ENCODE measurements at places on chromosomes 11 and 22.
A peak's percentile ranks its signal among the peaks of the same experiment; 100 is the strongest.

GRCh38 chr11:84685976-84686375 is 941.2 kb downstream of the DLG2 start:
- no peak for DNase-seq

GRCh38 chr11:75330291-75330690 is 21.2 kb downstream of the ARRB1 start:
- no peak for DNase-seq

DNA sequence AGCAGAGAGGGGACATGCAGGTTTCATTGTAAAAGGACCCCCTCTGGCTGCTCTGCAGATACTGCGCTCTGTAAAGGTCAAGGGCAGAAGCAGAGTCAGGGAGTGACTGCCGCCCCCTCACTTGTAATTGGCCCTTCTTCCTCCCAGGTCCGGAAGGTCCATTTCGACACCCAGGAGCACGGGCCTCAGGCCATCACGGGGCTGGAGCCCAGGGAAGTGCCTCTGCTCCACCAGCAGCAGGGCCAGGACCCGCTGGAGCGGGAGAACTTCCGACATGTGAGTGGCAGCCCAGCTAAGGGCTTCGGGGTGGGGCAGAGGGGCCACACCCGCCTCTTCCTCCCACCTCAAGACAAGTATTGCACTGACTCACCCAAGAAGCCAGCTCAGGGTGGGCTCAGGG is 24.0 kb upstream of the LRRC10B start:
- no peak for DNase-seq

- peak; percentile 64 for DNase-seq
Measured at GRCh38 chr11:32852207-32852606, 22.5 kb downstream of the PRRG4 start.

DNA sequence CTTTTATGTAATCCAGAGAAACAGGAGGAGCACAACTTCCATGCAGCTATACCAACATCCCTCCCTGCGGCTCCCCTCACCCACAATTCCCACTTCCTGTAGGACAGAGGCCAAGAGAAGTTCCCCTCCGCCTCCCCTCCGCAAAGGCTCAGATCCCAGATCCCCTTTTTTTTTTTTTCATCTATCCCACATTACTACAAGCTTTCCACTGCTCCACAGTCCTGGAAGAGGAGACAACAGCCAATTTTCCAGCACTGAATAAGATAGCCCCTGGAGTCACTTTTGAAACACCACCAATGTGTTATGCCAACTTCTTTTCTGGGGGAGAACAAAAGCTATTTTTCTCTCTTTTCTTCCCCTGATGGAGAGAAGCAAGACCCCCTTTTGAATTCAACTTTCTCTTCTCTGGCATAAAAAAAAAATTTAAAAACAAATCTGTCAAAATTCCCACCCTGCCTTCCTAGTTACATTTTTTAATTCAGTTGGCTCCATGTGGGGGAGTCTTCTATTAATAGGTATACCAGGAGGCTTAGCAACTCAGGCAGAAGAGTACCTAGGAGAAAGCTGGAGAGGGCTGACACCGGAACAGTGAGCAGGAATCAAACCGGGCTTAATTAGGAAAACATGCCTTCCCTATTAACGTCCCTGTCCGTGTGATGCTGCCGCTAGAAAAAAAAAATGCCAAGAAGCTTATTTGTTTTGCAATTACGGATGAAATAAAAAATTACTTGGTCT is 543.4 kb downstream of the BUD13 start:
- no peak for DNase-seq

- peak; percentile 24 for DNase-seq
Measured at GRCh38 chr22:50473855-50474671, 772 bp downstream of the SBF1 start.

- no peak for DNase-seq
Measured at GRCh38 chr22:39092111-39092862, 4.8 kb upstream of the APOBEC3H start.

GRCh38 chr11:46529095-46529905 is 64.5 kb downstream of the AMBRA1 start:
- DNase-seq: peak; percentile 46

GRCh38 chr11:128723531-128723930 is 29.7 kb downstream of the FLI1 start:
- no peak for DNase-seq

DNA sequence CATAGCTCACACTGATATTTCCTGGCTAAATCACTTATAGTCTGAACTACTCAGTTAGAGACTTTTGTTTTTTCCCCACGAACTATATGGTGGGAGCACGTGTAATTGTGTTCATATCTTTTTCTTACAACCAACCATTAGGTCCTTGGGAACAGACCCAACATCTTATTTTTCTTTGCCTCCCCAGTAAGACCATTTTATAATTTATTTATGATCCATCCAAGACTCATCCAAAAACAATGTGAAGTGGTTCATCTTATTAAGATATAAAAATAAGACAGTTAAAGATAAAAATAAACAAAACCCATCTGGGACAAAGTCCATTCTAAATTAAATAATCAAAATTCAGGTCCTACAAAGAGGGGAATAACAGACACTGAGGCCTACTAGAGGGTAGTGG is 90.8 kb downstream of the FAM168A start:
- DNase-seq: no peak

- DNase-seq: no peak
Measured at GRCh38 chr11:86062719-86063118, 6.2 kb downstream of the PICALM start.

All from HCEC 1CT (cell line).